Fibroblast of lung (primary cell): ENCODE measurements at places on chromosomes 7 and 10. TPM values are rescaled to one million over a fixed set of nuclear protein-coding genes. Genes with fewer than 3 reads are reported as not detected.
A peak's percentile ranks its signal among the peaks of the same experiment; 100 is the strongest.

Gene UPK3B
- under 0.01 and 0.50 TPM in 2 replicates for total RNA-seq

Gene SLC13A4
- total RNA-seq: 0.26 and 0.50 TPM in 2 replicates

Gene CACNB2
- total RNA-seq: 0.66 and 1.5 TPM in 2 replicates

Gene DKK1
- total RNA-seq: 54.4 and 80.6 TPM in 2 replicates

Gene MYOZ1
- 0.17 and 0.51 TPM in 2 replicates for total RNA-seq

Gene GATA3
- total RNA-seq: not detected in 2 replicates

Gene FEZF1
- not detected in 2 replicates for total RNA-seq

Gene NUTM2E
- under 0.01 TPM in 1 of 2 replicates, not detected in the other for total RNA-seq

- DNase-seq: no peak
Measured at GRCh38 chr10:3978761-3979160, 193.8 kb upstream of the KLF6 start.

GRCh38 chr7:134175334-134176036 lies 48.3 kb downstream of the LRGUK start:
- no peak for DNase-seq

DNA sequence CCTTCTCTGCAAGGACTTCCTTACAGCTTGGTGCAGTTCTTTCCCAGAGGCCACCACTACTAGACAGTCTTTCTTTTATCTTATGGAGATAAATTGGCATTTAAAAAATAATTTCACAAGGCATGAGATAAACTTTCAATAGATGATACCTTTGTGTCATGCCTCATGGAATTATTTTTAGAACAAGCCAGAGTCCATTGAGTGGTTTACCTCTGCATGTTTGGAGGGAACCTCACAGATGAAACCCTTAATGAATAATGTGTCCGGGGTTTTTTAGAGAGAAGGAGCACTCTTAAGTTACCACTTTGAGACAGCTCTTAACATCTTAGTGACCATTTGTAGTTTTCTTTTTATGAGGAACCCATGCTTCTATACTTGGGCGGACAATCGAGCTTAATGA lies 17.2 kb downstream of the NODAL start:
- DNase-seq: no peak

DNA sequence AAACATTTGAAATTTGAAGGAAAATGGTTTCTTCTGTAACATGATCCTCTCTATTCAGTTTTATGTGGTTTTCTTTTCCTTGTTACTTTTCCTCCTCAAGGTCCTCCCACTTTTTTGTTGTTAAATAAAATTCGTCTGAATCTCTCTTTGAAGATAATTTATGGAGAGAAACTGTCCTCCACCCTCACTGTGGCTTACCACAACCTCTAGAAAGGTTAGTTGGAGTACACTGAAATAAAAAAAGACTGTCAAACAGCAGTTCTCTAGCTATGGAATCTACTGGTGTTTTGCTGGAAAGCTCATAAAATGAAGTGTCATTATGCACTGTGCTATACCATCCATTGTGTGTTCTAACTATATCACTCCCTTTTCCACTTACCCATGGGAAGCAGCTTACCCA lies 189.4 kb downstream of the HDAC9 start:
- peak; percentile 58 for DNase-seq

DNA sequence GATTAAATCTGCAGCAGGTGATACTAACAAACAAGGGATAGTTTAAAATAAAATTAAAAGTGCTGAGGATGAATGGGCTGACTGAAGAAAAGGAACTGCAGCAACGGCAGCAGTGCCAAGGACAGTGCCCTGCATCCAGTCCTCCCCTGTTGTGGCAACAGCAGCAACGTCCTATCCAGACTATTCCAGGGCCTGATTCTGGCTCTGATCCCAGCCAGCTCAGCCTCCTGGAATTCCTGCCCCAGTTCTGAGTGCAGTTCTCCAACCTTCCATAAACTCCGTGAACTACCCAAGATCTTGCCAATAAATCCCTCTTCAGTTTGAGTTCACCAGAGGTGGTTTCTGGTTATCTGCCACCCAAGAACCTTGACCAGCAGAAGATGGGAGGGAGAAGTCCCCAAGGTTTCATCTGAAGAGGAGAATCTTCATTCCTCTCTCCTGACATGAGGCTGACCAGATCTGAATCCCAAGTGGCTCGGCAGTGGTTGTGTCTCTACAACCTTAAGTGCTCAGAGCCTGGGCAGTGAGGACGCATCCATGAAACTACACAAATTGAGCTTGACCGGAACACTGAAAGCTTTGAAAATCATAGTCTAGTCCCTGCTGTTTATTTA lies 115.8 kb downstream of the SORBS1 start:
- DNase-seq: peak; percentile 72

DNA sequence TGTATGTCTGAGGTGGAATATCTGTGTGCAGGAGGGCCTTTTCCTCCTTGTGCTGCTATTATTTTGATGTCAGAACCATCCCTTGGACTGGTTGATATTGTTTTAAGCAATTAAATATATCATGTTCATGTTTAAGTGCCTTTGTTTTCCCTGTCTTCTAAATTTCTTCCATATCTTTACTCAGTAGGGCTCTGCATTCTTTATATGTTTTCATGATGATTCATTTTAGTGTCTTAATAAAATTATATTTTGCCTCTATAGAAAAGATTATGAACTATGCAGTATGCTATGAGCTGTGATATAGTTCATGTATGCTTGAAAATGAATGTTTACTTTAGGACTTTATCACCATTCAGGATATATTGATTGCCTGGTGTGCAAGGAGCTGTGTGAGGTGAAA lies 34.8 kb downstream of the AHR start:
- DNase-seq: peak; percentile 19

- DNase-seq: no peak
Measured at GRCh38 chr7:92357260-92357659, 90.0 kb upstream of the GATAD1 start.

GRCh38 chr7:94600267-94600666 lies 55.7 kb downstream of the SGCE start:
- DNase-seq: no peak

DNA sequence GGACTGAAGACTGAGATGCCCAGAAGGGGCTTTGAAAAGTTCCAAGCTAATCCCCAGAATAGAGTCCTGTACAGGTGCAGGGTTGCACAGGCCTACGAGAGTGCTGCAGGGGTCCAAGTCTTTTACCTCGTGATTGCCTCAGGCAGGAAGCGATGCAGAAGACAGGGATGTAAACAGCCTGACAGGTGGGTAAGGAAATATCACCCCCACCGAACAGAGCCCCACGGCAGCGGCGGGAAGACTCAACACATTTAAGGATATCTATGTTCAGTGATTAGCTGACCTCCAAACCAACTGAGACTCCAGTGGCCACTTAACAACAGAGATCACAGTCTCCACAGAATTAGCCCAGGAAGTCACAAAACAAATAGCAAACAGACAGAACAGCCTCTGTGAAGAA lies 73.9 kb upstream of the VIPR2 start:
- DNase-seq: no peak

DNA sequence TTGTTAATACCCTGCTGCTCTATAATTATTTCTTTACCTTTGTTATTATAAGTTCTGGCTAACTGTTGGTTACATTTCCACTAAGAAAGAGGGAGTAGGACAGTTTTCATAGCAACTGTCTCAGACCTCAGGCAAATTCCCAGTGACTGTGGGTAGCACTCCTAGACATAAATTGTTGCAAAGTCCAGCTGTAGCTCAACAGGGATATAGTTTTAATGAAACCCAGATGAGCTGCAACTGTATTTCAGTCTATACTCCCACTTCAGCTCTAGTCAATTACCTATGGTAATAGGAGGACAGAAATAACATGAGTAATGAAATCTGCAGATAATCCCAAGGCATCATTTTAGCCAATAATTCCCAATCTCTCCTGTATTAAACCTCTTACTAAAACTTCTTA lies 103.0 kb upstream of the SEMA3A start:
- DNase-seq: no peak

DNA sequence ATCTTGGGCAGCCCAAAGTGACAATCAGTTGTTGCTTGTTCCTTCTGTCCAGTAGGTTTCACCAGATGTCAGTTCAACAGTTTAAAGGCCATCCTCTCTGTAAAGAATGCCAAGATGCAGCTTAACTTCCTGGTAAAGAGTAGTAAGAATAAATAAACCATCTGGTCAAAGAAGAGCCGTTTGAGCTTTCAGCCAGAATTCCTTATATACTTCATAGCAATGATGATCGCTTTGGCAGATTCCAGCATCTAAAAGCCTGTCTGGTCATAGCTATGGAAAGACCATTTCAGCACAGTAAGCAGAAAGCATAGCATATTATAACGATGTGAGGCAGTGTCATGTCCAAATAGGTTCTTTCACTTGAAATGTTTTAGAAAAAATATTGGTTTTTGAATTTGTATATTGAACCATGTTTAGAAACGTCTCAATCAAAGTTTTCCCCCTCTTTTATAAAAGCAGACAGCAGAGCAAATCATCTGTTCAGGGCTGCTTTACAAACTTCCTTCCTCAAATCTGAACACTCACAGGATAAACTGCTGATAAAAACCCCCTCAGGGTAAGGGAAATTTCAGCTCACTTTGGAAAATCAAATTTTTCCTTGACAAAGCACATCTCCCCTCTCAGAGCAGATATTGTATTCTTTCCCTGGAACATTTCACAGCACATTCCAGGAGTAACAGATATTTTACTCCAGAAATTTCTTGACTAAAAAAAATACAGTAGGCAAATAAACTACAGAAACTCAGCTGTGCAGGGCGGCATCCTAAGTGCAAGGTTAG lies 184.1 kb downstream of the NOC3L start:
- no peak for DNase-seq

DNA sequence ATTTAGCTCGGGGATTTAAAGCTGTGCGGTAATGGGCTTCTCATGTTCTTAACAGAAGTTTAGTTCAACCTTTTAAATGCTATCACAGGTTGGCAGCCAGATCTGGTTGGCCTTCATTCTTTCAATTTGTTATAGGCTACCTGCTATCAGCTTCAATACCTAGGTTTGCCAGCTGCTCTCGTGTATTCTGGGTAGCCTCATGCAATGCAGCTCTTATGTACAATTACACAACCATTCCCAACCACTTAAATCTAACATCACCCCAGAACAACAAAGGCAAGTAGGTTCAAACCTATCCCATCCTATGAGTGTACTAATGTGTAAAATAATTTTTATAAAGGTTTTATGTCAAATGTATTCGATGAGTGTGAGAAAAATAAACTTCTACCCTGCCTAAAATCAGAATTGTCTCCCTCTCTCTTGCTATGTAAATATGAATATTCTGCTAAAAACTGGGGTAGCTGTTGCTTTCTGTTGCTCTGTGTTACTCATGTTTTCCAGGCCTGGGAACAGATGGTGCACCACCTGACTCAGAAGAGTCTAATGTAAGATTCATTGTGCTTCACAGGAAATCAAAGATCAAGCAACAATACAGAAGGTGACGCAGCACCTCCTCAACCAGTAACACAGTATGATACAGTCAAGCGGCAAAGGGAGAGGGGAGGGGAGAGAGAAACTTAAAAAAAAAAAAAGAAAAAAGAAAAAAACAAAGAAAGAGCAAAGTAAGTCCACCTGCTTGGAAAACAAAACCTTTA lies 188.6 kb downstream of the ETV1 start:
- peak; percentile 95 for DNase-seq

GRCh38 chr10:131817866-131818509 lies 82.8 kb upstream of the PPP2R2D start:
- DNase-seq: no peak

DNA sequence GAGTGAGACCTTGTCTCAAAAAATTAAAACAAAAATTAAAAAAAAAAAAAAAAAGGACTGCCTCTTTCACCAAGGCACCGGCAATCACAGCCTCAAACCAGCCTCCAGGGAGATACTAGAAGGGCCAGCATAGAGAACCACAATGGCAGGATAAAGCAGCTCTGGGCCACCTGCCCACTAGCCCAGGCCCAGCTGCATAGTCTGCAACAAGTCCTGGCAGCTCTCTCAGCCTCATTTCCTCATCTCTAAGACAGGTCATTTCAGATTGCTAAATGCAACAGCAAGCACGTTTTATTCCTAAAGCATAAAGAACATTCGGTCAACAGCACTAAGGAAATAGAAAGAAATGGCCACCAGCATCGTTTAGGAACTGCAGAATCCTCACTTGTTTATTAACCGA lies 28.8 kb downstream of the XPNPEP1 start:
- DNase-seq: peak; percentile 93

GRCh38 chr7:155860840-155861479 lies 48.7 kb upstream of the SHH start:
- peak; percentile 43 for DNase-seq

DNA sequence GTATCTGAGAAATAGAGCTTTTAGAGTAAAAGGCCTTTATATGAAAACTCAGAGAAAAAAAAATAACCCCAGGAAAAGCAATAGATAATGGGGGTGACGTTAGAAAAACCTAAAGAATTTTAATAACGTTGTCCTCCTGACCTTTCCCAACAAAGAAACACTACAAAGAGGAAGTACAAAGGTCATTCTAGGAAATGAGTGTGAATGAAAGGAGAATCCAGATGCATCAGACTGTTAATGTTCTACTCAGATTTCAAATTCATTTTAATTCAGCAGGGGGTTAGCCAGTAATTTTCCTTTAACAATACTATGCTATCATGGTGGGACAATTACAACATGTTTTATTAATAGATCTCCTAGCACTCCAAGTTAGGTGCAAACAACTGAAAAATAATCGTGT lies 73.8 kb upstream of the CDK1 start:
- no peak for DNase-seq

DNA sequence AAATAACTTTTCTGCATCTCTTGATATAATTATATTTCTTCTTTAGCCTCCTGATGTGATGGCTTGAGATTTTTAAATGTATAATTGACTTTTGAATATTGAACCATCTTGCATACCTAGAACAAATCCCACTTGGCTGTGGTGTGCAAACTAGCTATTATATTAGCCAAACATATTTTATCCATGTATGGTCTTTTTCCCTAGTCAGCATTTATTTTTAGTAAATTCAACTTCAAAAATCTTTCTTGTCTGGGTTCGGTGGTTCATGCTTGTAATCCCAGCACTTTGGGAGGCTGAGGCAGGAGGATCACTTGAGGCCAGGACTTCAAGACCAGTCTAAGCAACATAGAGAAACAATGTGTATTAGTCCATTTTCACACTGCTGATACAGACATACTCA lies 386.6 kb upstream of the VWC2 start:
- no peak for DNase-seq

GRCh38 chr7:83655951-83656556 lies 7.1 kb upstream of the SEMA3E start:
- DNase-seq: peak; percentile 78

GRCh38 chr7:55245271-55245723 lies 119.8 kb upstream of the LANCL2 start:
- DNase-seq: peak; percentile 75

GRCh38 chr7:139711991-139712743 lies 65.6 kb downstream of the HIPK2 start:
- no peak for DNase-seq

DNA sequence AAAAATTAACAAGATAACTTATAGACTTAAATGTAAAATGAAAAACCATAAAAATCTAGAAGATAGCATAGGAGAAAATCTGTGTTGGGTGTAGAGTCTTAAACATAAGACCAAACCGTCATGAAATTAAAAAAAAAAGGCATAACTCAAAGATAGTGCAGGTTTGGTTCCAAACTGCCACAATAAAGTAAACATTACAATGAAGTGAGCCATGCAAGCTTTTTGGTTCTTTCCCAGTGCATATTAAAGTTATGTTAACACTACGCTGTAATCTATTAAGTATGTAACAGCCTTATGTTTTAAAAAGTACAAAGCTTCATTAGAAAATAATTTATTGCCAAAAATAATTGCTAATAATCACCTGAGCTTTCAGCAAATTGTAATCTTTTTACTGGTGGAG lies 1366.5 kb upstream of the LRRTM3 start:
- DNase-seq: no peak
